Astrocyte (in vitro differentiated cells and primary cell): ENCODE measurements at places on chromosomes 2 and 18.

DNA sequence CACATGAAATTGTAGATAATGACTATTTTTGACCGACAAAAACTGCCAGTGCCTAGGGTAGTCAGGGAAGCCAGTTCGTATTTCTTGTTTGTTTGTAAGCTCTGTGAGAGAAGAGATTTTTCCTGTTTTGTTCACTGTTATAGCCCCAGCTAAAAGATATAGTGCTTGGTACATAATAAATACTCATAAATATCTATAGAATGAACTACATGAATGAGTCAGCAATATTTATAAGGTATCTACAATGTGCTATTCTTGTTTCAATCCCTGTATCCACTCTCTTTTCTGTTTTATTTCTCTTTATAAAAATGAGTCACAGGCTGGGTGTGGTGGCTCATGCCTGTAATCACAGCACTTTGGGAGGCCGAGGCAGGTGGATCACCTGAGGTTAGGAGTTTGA lies 275.6 kb upstream of the FANCL start:
- H3K27ac ChIP-seq, result no peak overlapping the region
- no peak for DNase-seq
- H3K36me3 ChIP-seq, result no peaks in the 10 kb centered on the region

DNA sequence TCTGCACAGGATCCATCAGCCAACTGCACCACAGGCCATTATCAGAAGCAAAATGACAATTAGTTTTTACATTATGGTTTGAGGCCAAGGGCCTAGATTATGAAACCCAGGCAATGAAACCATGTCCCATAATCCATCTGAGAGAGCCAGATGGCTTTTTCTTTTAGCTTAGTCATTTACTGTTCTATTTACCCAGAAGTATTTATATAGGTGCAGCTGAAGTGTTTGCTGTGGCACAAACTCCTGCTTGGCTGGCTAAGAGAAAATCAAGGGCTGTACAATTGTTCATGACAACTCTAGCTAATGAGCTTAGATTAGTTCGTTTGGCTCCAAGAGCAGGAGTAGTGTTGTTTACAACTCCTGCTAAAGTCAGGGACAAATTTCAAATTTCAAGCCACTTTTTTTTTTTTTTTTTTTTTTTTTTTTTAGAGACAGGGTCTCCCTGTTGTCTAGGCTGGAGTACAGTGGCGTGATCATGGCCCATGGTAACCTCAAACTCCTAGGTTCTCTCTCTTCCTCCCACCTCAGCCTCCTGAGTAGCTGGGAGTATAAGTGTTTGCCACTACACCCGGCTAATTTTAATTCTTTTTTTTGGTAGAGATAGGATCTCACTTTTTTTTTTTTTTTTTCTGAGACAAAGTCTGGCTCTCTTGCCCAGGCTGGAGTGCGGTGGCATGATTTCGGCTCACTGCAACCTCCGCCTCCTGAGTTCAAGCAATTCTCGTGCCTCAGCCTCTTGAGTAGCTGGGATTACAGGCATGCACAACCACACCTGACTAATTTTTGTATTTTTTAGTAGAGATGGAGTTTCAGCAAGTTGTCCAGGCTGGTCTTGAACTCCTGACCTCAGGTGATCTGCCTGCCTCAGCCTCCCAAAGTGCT lies 18.4 kb upstream of the REV1 start:
- H3K27me3 ChIP-seq, result peaks cover 4% of the 10 kb centered on the region
- no peak overlapping the region for H3K27ac ChIP-seq
- no peak overlapping the region for H3K4me3 ChIP-seq
- no peak for DNase-seq
- H3K4me1 ChIP-seq, result no peaks in the 10 kb centered on the region

- no peak overlapping the region for H3K4me3 ChIP-seq
- no peaks in the 10 kb centered on the region for H3K36me3 ChIP-seq
- no peak overlapping the region for H3K27ac ChIP-seq
- H3K4me1 ChIP-seq, result peaks cover 5% of the 10 kb centered on the region
- peaks cover 47% of the 10 kb centered on the region for H3K27me3 ChIP-seq
Observed at GRCh38 chr2:64482765-64483504, 29.0 kb downstream of the LGALSL start.

DNA sequence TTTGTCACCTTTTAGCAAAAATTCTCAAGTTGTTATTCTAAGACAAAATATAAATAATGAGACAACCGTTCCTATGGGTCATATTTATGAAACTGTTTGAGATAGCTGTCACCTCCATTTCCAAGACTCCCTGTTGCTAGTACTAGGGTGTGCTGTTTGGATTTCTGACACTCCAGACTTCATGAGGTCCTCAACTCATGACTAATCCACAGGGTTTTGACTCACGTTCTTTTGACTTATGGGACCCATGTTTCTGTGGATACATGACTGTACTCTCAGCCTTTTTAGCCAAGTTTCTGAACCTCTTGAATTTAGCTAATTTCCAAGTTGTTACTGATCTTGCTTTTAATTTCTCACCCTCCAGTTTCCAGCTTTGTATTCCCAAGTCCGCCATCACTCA lies 178.7 kb upstream of the FAM98A start:
- DNase-seq, result peak; percentile 20
- H3K4me3 ChIP-seq, result no peak overlapping the region
- H3K4me1 ChIP-seq, result no peaks in the 10 kb centered on the region
- no peak overlapping the region for H3K27ac ChIP-seq

DNA sequence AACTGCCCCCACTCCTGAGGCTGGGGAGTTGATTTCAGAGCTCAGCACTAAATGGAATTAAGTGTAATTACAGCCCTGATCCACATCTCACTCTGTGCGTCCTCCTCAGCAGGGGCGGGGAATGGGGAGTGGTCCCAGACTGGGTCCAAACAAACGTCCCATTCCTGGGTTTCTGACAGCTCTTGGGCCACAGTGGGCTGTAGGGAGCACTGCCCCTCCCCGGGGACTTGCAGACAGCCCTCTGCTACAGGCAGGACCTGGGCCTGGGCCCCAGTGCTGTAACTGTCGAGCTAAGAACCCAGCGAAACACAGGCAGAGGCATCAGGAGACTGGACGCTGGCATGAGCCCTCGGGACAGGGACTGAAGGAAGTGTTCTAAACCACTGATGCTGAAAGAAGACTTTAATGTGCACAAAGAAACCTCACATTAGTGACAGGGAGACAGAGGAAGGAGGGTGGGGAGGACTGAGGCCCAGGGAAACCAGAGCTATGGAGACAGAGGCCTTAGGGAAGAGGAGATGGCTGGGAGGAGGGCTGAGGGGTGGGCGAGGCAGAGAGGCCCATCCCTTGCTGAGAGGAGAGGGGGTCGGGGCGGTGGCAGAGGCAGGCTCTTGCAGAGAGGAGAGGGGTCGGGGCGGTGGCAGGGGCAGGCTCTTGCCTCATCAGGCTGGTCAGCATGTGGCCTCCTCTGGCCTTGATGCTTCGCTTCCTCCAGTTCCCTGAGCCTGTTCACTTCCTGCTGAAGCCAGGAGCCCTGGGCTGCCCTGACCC lies 5.8 kb upstream of the SEMA4C start:
- no peaks in the 10 kb centered on the region for H3K27me3 ChIP-seq
- H3K27ac ChIP-seq, result no peak overlapping the region
- no peak for DNase-seq
- H3K36me3 ChIP-seq, result no peaks in the 10 kb centered on the region
- H3K4me3 ChIP-seq, result no peak overlapping the region

- H3K27me3 ChIP-seq, result peaks cover 26% of the 10 kb centered on the region
- H3K4me1 ChIP-seq, result peaks cover under 1% of the 10 kb centered on the region
- DNase-seq, result no peak
- no peaks in the 10 kb centered on the region for H3K36me3 ChIP-seq
- H3K27ac ChIP-seq, result no peak overlapping the region
- H3K4me3 ChIP-seq, result no peak overlapping the region
Observed at GRCh38 chr2:230900336-230900995, 24.6 kb downstream of the GPR55 start.

- no peaks in the 10 kb centered on the region for H3K36me3 ChIP-seq
- peaks cover 42% of the 10 kb centered on the region for H3K4me1 ChIP-seq
- H3K4me3 ChIP-seq, result no peak overlapping the region
- DNase-seq, result no peak
- no peak overlapping the region for H3K27ac ChIP-seq
Observed at GRCh38 chr2:96529376-96530143, 7.0 kb upstream of the ARID5A start.

DNA sequence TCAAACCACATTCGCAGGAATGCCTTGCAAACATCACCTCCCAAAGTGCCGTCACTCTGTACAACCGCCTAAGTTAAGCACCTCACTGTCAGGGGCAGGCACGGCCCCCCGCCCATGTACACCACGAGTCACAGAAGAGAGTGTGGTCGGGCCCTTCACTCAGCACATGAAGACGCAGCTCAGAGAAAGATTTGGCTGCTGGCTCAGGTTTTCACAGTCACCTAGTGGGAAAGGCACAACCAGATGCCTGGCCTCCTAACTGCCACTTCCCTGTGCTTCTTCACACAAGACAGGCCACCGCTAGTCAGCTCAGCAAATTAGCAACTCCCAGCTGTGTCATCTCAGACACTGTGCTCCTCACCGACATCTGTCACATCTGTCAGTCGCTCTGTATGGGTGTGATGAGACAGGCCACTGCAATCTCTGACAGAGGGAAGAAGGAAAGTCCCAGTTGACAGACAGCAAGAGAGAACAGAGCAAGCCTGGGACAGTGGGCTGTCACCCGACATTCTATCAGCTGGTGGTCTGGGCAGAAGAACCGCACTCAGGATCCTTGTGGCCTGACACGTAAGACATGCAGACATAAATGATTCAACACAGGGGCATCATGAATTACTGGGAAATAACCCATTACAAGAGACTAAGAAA lies 60.8 kb downstream of the CRACDL start:
- DNase-seq, result no peak
- no peak overlapping the region for H3K4me3 ChIP-seq
- H3K4me1 ChIP-seq, result no peaks in the 10 kb centered on the region
- H3K36me3 ChIP-seq, result no peaks in the 10 kb centered on the region
- no peak overlapping the region for H3K27ac ChIP-seq

DNA sequence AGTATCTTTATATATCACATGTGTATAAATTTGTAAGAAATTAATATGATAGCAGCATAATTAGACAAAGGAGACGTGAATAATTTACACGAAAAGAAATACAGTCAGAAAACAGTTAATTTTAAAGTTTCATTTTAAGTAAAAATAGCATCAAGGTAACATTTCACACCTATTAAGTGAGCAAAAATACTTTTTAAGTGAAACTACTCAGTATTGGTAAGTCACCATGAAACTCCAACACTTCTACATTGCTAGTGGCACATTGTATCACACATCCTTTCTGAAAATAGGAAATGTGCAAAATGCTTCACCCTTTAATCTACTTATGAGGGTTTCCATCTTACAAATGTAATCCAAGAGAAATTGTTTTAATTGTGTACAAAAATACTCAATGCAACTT lies 287.9 kb upstream of the EPAS1 start:
- H3K27me3 ChIP-seq, result no peaks in the 10 kb centered on the region
- no peak overlapping the region for H3K4me3 ChIP-seq
- no peak overlapping the region for H3K27ac ChIP-seq
- H3K4me1 ChIP-seq, result peaks cover 8% of the 10 kb centered on the region
- no peaks in the 10 kb centered on the region for H3K36me3 ChIP-seq

GRCh38 chr2:20620271-20620681 lies 30.6 kb downstream of the HS1BP3 start:
- H3K36me3 ChIP-seq, result no peaks in the 10 kb centered on the region
- no peak overlapping the region for H3K4me3 ChIP-seq
- no peaks in the 10 kb centered on the region for H3K27me3 ChIP-seq
- H3K27ac ChIP-seq, result no peak overlapping the region
- H3K4me1 ChIP-seq, result peaks cover 15% of the 10 kb centered on the region

GRCh38 chr2:104577143-104577542 lies 276.8 kb upstream of the POU3F3 start:
- H3K27ac ChIP-seq, result no peak overlapping the region
- no peak for DNase-seq
- no peak overlapping the region for H3K4me3 ChIP-seq
- no peaks in the 10 kb centered on the region for H3K27me3 ChIP-seq
- H3K4me1 ChIP-seq, result no peaks in the 10 kb centered on the region

GRCh38 chr2:231521443-231521842 lies 8.8 kb downstream of the NMUR1 start:
- no peaks in the 10 kb centered on the region for H3K4me1 ChIP-seq
- peaks cover 17% of the 10 kb centered on the region for H3K27me3 ChIP-seq
- no peaks in the 10 kb centered on the region for H3K36me3 ChIP-seq
- H3K4me3 ChIP-seq, result no peak overlapping the region

DNA sequence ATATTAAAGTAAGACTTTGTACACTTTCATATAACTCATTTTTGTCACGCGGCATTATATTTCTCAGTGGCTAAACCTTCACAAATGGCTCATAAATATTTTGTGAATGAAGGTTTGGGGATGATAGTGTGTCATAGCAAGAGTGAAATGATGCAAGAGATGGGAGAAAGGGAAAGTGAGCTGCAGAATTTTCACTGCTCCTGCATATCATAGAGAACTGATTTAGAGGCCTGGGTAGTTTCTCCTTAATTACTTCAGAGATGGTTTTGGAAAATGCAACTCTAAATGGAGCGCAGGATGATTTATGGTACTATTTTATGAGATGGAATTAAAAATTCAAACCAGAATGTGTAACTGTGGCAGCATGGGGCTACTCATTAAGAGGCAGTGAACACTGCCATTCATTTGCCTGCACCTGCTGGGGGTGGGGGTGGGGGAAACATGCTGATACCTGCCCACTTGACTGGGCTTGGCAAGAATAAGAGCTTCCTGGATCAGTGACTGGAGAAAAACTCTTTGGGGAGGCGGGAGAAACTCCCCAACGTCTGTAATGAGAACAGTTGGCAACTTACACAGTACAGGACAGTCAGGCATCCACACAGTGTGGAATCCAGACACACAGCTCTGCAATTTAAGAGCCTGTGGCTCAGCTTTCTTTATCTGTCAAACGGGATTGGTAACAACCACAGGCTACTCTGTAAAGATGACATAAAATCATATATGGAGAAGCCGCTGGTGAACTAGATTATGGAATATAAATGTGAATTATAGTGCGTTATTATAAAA lies 941.9 kb downstream of the SLC4A3 start:
- no peaks in the 10 kb centered on the region for H3K27me3 ChIP-seq
- H3K4me3 ChIP-seq, result no peak overlapping the region
- H3K36me3 ChIP-seq, result no peaks in the 10 kb centered on the region
- no peaks in the 10 kb centered on the region for H3K4me1 ChIP-seq
- H3K27ac ChIP-seq, result no peak overlapping the region
